ENCODE measurements at places on chromosomes 7 and 10. TPM values are rescaled to one million over a fixed set of nuclear protein-coding genes. Genes with fewer than 3 reads are reported as not detected.

DNA sequence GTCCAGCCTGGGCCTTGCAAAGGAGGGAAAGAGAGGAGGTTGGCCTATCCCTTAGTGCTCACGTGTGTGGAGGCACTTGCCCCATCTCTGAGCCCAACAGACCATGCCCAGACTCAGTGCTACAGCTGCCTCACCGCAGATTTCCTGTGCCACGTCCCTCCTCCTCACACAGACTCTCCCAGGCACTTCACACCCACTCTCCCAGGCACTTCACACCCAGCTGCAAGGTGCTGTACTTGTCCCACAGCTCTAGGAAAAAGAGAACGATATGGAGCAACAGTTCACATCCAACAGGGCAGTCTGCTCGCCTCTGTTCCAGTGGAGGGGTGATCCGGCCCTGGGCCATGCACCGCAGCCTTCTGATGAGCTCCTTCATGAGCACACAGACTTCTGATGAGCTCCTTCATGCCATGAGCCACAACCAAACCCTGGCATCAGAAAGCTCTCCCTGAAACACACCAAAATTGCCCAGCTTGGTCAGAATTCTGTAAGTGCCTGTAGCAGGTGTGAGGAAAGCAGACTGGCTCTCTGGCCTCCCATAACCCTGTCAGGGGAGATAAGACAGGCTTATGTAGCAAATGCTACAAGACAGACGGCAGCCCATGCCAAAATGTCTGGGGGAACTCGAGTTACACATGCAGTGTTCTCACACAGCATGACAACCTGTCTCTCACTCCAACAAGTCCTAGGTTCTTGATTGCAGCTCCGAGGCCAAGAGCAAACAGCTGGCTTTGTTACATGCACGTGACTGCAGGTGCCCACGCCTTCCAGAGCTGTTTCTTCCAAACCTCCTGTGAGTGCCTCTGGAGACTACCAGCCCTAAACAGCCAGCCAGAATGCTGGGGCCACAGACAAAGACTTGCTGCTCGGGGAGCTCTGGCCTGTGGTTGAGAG is 348.5 kb downstream of the GRID1 start:
- peak; percentile 74 for DNase-seq

DNA sequence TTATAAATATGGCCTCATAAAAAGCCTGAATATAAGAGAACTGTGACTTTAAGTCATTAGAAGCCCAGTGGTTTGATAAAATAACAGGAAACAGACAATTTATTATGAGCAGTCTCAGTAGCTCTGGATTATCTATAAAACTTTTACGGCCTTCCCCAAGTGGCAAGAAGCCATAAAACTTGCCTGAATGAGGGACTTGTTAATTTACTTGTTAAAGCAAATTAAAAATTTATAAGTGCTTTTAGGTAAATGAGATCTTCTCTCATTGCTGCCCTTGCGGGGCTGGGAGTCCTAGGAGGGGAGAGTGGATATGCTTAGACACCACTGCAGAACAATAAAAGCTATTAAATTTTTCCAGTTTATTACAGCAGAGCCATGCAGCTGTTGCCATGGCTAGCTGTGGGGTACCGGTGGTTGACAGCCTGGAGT is 499.9 kb downstream of the AUTS2 start:
- DNase-seq, result no peak

DNA sequence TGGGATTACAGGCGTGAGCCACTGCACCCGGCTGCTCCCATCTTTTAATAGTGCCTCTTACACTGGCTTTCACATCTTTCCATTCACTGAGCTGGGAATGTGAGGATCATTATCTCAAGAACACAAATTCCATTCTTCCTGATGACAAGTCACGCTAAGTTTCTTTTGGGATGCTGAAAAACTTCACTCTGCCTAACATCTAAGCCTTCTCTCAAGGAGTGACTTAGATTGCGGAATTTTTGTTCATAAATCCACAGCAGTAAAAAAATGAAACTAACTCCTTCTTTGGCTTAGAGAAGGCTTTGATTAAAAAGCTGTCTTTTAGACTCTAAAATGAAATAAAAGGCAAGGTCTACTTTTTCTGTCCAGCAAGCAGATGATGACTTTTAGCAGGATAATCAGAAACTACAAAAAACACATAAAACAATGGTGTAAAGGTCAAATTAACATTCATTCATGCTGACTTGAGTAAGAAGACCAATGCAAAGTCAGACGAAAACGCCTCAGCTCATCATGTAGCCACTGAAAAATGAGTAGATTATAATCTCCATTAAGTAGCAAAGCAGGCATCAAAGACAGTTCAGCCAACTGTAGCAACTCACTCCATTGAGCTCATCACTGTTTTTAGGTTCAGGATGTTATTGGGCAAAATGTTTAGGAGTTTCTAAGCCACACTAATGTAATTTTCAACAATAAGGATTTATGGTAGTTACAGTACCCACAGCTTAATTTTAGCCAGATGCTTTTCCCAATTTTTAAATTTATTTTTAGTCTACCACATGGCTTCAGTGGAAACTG is 178.8 kb downstream of the ELMO1 start:
- no peak for DNase-seq

DNA sequence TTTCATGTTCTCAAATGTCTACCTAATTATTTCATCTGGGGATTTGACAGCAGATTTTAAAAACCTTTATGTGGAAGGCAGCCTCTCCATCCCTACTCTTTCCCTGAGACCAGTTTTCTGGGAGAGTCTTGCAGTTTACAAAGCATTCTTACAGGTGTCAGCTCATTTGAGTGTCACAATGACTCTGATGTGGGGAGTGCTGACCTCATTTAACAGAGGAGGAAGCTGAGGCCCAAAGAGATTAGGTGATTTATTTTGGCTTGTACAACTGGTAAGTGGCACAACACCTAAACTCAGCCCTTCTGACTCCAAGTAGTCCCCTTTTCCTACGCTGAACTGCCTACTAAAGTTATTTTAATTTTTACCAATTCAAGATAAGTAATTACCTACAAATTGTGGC is 33.3 kb upstream of the MAT1A start:
- DNase-seq, result no peak

GRCh38 chr10:86001521-86001920 is 365.1 kb downstream of the GRID1 start:
- DNase-seq, result no peak

DNA sequence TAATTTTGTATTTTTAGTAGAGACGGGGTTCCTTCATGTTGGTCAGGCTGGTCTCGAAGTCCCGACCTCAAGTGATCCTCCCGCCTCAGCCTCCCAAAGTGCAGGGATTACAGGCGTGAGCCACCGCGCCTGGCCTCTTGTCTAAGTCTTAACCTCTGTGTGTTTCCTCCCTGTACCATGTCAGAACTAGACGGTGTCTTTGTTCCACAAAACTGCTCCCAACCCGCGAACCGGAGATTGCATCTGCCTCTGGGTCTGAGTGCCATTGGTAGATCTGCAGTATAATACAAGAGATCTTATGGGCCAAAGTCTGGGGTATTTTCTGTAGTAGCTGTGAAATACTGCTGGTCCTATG is 1.3 kb upstream of the EEF1AKMT2 start:
- DNase-seq, result no peak

GRCh38 chr10:62025134-62025794 is 123.8 kb downstream of the ARID5B start:
- DNase-seq, result no peak

- DNase-seq, result no peak
Observed at GRCh38 chr10:46052057-46052790, 6.2 kb upstream of the MSMB start.

DNA sequence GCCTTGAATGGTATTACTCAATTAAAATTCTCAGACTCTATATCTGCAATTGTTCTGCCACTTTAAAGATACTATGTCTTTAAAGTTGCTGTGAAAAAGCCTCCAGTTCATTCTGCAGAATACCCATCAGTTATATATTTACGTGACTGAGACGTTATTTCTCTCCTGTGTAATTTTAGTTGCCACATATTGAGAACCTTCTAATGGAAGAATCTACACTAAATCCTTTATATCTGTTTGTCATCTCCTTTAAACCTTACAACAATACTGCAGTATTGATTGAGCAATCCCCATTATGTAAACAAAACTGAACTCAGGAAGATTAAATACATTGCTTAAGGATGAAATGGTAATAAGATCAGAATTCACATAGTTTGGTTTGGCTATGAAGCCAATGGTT is 30.0 kb downstream of the GPR141 start:
- DNase-seq, result no peak

DNA sequence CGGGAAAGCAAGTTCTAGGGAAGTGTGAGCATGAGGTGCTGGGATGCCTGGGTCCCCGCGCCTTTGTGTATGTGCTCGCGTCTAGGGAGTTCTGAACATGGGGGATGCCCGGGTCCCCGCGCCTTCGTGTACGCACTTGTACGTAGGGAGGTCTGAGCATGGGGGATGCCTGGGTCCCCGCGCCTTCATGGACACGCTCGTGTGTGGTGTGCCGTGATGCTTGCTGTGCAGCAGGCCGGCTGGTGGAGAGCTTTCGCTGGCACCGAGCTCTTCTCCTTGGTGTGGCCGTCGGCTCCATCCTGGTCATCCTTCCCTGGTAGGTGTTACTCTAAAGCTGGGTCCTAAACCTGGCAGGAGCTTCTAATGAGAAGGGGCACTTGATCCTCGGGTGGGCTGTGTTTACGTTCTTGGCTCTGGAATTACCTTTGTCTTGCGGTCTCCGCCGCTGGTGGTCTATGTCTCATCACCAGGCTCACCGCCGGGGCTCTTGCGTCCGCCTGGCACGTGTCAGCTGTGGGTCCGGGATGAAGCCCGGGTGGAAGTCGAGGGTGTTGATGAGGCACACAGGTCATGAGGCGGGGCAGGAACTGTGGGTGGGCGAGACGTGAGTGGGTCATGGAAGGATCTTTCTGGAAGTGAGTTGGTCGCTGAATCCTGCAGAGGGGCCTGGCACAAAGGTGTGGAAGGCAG is 63.5 kb downstream of the DNAJB6 start:
- no peak for DNase-seq

GRCh38 chr10:6145166-6145987 is 56.5 kb downstream of the RBM17 start:
- DNase-seq, result peak; percentile 31

- DNase-seq, result no peak
Observed at GRCh38 chr7:141251957-141252356, 178.1 kb downstream of the TMEM178B start.

CABCOCO1 gene
- total RNA-seq, result not detected

SMURF1 gene
- total RNA-seq, result 12.0 TPM

SPDYE9 gene
- not detected for total RNA-seq

AGMO gene
- total RNA-seq, result 0.39 TPM

KCNH2 gene
- total RNA-seq, result 63.2 TPM

UBN2 gene
- 23.0 TPM for total RNA-seq

PKD2L1 gene
- total RNA-seq, result not detected

WBP1L gene
- 33.3 TPM for total RNA-seq

ZNF438 gene
- total RNA-seq, result 14.2 TPM

All from heart right ventricle (tissue), 16 donors.